ENCODE measurements at places on chromosomes 1 and 21.

GRCh38 chr1:166695115-166695514 lies 144.2 kb upstream of the POGK start:
- no peak for DNase-seq

DNA sequence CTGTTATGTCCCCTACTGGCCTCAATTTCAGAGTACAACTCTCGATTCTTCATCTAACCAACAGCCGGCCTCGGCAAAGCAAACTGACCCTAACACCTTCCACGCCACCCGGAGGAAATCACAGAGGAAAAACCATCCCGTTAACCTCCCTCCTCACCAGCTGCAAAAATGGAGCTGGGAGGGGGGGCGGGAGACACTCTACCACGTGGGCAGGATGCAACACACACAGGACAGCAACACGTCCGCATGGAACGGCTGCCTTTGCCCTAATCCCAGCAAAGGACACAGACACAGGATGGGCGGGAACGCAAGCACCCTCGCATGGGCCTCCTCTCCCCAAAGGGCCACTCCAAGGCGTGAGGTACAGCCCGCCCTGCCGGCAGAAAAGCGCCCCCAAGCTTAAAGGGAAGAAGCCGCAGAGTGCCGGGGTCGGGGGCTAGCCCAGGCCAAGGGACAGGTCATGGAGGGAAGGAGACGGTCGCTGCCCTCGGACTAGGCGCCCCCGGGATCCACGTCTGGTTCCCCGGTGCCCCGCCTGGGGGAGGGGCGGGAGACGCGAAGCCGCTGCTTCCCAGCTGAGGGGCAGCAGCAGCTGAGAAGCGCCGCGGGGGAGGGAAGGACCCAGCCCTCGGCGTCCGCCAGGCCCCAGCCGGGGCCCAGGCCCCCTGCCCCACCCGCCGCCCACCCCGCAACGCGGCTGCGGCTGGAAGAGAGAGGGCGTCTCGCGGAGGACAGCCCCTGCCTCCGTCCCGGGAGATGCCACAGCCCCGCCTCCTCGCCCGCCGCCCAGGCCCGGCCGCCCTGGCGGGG lies 590 bp downstream of the FOXJ3 start:
- peak; percentile 37 for DNase-seq

DNA sequence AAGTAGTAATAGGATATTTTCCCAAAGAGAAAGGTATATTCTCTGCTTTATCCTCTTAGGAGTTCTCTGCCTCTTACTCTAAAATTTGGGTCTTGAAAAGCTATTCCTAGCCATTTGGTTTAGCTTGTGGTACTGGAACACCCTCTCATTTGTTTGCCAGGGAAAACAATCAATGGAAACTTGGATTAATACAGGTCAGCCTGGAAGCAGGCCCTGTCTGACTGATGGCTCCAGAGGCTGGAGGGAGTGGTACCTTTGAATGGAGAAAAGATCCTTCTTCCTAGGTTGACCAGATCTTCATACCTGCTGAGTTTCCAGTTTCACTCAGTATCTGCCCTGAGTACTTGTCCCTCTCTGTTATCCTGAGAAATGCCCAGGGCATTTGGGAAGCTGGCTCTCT lies 31.7 kb upstream of the IKBKE start:
- no peak for DNase-seq

DNA sequence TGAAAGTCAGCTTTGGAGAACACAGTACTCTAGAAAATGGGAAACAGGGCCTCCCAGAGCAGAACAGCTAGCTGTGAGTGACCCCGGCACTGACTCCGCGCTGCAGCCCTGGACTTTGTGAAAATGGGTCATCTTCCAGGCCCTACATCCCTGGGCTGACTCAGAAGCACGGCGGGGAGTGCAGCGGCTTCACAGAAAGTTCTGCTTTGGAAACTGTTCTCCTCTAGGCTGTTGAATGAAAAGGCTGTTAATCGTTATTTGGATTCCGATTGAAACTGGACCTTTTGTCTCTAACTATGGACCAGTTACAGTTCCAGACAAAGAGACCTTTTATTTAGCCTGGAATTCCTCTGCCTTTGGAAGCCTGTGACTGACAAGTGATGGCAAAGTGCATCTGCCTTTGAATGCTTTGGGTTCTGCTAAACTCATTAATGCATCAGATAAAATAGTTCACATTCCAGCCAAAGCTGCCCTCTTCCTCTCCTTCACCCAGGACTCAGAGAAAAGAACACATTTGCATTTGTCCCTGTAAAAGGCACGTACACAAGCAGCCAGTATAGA lies 144.9 kb upstream of the HOOK1 start:
- DNase-seq, result no peak

DNA sequence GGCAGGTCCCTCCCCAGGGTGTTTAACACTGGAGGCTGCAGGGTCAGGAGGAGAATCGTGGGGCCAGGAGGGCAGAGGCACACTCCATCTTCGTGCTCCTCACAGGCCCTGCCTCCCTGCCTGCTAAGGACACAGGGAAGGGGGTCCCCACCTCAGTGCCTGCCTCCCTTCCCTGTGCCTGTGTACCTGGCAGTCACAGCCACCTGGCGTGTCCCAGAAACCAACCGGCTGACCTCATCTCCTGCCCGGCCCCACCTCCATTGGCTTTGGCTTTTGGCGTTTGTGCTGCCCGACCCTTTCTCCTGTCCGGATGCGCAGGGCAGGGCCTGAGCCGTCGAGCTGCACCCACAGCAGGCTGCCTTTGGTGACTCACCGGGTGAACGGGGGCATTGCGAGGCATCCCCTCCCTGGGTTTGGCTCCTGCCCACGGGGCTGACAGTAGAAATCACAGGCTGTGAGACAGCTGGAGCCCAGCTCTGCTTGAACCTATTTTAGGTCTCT lies 623 bp upstream of the BGLAP start:
- DNase-seq, result no peak

DNA sequence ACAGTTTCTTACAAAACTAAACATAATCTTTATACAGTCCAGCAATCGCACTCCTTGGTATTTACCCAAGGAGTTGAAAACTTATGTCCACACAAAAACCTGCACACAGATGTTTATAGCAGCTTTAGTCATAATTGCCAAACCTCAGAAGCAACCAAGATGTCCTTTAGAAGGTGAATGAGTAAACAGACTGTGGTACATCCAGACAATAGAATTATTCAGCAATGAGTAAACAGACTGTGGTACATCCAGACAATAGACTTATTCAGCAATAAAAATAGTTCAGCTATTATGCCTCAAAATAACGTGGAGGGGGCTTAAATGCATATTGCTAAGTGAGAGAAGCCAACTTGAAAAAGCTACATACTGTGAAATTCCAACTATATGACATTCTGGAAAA lies 87.0 kb upstream of the GALNT2 start:
- DNase-seq, result peak; percentile 35

- DNase-seq, result no peak
Measured at GRCh38 chr1:98969798-98970490, 34.7 kb downstream of the PLPPR5 start.

GRCh38 chr1:89596698-89597097 lies 36.2 kb upstream of the LRRC8C start:
- DNase-seq, result no peak

GRCh38 chr1:1623631-1624442 lies 8.1 kb upstream of the MMP23B start:
- no peak for DNase-seq

- no peak for DNase-seq
Measured at GRCh38 chr1:17163789-17164666, 40.9 kb upstream of the PADI1 start.

- no peak for DNase-seq
Measured at GRCh38 chr1:53174971-53175913, 21.4 kb upstream of the CPT2 start.

GRCh38 chr1:29673228-29673500 lies 436.8 kb downstream of the PTPRU start:
- no peak for DNase-seq

DNA sequence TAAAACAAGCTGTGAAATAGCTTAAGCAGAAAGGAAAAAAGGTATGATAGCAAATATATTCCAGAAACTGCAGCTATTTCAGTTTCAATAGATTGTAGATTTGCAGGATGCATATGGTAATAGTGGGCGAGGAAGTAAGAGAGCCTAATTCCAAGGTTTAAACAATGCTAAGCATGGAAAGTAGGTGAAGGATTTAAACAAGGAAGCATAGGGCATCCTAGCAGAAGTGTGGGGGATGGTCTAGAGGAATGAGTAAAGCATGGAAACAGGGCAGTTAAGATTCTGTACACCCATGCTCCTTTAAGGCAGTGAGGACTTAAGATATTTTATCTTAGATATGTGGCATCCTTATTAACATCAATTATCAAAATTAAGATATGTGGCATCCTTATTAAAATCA lies 2.6 kb downstream of the IVNS1ABP start:
- DNase-seq, result no peak

DNA sequence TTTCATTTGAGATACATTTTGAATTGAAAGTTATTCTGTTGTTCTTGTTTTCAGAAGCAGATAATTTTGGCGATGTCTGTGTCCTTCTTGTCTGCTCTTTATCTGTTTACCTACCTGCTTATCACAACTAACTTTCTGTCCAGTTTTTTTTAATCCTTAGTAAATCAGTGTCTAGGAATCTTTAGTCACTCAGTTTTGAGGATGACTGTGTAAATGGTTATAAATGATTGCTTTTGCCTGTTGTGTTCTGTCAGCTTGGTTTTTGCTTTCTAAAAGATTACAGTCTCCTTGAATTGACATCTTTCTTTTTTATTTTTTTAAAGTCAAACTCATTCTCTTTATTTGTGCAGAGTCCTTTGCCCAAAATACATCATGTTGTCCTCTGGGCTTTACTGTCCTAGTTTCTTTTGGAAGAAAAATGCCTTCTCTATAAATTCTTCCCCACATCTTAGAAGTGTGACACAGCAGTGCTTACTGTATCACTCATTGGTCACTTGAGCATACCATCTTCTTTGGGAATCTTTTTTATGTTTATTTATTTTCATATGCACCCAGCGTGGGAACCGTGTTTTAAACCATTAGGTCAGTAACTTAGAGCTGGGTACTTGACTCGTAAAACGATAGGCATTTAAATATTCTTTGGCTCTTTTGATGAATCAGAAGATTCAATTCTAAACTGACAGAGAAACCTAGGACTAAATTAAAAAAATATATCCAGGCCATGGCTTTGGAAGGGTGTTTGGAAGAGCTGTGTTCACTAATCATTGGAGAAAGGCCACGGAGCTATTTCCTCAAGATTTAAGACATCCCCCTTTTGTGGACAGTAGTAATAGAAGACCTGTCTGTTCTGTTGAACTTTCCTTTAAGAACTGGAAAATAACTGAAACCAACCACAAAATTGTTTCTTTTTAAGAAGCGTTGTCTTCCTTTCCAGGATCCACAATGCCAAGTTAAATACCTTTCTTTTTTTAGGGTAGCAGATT lies 20.9 kb downstream of the LAMC1 start:
- DNase-seq, result no peak

- DNase-seq, result peak; percentile 55
Measured at GRCh38 chr1:101003012-101003650, 22.5 kb downstream of the DPH5 start.

- DNase-seq, result no peak
Measured at GRCh38 chr1:24728982-24729381, 16.3 kb upstream of the CLIC4 start.

GRCh38 chr1:163361123-163361934 lies 39.6 kb downstream of the NUF2 start:
- no peak for DNase-seq

GRCh38 chr1:187848321-187848720 lies 1019.6 kb downstream of the PLA2G4A start:
- no peak for DNase-seq

DNA sequence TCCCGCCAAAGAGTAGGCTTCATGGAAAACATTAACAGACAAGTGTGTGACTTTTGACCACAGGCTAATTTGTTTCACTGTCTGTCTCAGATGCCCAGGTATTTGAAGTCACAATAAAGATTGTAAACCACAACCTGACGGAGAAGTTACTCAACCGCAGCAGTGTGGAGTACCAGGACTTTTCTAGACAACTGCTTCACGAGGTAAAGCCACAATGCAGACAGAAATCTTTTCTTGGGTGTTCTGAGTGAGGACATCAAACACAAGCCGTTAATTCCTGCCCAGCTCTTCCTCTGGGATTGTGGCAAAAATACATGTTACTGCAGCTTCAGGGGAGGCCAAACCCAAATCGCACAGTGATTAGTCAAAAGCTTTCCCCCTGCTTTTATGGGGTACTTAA lies 31.0 kb downstream of the UMODL1 start:
- no peak for DNase-seq

DNA sequence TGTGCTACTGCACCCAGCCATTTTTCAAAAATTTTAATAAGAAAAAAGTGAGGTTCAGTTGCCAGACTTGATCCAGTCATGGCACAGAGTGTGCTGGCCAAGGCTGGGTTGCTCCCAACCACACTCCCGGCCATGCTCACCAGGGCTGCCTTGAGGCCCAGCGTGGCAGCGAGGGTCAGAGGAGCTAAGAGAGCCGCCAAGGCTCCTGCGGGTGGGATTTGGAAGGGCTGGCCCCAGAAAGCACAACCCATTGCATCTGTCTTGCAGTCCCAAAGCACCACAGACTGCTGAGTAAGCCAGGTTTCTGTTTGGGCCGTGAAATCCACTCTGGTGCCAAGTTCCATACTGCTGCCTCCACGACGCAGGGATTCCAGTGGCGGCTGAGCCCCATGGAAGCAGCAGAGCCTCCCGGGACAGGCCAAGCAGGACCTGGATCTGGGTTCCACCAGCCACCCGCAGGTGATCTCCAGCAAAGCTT lies 22.6 kb downstream of the ZBTB17 start:
- no peak for DNase-seq

GRCh38 chr1:85571181-85571759 lies 9.3 kb upstream of the CCN1 start:
- no peak for DNase-seq

DNA sequence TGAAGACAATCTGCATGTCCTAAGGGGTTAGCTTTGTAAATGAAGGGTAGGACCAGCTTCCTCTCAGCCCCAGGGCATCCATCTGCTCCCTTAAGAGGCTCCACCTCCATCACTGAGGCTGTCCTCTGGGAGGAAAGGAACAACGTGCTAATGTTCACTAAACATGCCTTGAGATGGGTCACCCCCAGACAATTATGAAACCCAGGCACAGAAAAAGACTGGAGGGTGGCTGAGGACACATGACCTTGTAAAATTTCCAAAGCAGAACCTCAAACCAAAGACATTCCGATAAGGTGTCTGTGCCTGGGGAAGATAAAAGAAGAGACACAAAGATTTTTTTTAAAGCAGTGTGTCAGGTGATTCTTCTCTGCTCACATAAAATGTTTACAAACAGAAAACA lies 37.6 kb upstream of the ZNF124 start:
- no peak for DNase-seq

DNA sequence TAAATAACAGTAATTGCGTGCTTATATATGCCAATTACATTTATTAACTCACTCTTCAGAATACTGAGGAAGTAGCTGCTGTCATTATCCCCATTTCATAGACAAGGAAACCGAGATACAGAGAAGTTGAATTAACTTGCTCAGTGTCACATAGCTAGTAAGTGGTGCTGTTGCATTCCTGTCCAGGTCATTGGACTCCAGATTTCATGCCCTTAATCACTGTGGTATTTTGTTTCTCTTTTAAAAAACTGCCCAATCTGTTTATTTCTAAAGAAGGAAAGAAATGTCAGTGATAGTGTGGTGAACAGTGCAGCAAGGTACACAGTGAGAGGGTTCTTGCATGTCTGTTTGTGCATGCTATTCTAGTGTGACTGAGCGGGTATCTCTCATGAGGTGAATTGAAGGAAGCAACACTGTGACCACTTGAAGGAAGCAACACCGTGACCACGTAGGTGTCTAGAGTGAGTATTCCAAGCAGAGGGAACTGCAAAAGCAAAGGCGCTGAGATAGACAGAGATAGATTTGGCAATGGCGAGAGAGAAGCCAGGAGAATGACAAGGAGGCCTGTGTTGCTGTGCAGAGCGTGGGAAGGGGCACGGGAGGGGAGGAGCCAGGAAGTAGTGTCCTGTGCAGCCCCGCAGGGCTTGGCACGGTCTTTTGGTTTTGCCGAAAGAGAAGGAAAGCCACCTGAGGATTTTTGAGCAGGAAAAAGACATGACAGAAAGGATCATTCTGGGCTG lies 95.9 kb downstream of the CAMTA1 start:
- no peak for DNase-seq
